ENCODE measurements at places on chromosomes 7 and 10.
A peak's percentile ranks its signal among the peaks of the same experiment; 100 is the strongest.

DNA sequence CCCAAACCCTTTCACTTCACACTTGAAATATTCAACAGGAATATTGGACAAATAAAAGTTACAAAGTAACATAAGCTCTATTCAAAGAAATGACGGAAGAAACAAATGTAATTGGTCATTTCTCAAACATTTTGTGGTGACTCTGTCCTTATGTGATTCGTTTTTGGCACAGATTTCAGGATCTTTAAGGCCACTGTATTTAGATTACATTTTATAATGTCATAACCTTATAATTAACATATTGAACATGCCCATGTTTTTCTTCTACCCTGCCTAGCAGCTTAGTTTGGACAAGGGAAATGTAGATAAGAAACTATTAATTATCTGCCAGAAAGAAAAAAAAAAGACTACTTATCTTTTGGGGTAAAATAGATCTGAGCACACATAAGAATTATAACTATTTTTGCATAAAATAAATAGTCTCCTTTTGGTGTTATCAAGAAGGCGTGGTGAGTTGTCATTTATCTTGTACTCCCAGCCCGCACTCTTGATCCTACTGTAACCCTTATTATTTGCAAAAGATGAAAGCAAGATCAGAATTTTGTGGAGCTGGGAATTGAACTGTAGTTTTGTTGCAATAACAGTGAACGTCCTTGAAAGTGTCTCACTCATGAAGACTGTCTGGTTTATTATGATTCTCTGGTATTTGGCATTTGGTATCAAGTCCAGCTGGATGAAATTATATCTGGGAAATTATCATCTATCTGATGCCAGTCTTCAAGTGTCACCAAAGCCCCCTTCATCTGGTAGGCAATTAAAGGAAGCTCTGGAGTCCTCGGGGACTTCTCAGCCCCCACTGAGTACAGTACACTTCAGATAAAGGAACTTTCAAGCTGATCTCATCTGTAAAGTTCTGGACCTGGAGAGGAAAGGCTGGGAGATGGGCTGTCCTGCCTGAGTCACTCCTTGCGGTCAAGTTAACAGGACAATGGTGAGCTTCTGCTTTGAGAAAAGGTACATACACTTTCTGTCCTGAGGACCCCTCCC is 175.7 kb upstream of the INHBA start:
- DNase-seq: no peak

GRCh38 chr7:149322737-149323136 is 60.7 kb downstream of the ZNF783 start:
- DNase-seq: no peak

DNA sequence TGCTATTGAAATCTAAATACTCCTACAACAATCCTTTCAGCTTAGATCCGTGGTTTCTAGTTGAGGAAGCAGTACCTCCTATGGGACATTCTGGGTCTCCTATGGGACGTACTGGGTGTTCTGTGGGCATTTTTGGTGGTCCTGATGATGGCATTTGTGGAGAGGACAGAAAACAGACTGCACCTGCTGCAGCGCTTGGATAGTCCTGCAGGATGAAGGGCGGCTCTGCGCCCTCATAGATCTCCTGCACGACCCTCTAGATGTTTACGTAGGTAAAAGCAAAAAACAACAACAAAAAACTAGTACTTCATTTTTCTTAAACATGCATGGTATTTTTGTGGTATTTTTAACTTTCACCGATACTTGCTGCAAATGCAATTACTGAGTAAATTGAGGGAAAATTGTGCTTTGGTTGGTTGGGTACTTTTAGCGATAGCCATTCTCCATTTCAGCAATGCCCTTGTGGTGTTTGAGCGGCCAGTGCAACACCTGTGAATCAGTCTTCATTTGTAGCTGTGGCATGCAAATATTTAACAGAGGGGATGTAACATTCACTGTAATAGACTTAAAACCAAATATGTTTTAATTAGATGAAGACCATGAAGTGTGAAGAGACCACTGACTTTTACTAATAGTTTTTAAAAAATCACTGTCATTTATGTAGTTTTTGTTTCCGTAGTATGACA is 461.2 kb downstream of the SDK1 start:
- no peak for DNase-seq

GRCh38 chr7:77971726-77972125 is 173.2 kb downstream of the PHTF2 start:
- no peak for DNase-seq

DNA sequence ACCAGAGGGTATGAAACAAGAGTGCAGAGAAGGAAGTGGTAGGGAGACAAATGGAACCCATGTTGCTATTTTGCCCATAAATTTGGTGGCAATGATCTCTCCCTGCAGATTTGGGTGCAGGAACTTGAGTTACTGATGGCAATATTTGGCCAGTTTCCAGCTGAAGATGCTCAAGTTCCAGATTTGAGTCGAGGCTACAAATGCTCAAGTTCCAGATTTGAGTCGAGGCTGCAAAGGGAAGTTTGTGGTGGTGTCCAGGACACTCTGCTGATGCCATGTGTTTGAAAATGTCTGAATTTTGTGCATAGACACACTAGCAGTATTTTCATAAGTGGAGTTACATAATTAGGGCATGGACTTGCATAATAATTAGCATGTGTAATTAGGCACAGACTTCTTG is 40.8 kb downstream of the TBXAS1 start:
- DNase-seq: no peak

DNA sequence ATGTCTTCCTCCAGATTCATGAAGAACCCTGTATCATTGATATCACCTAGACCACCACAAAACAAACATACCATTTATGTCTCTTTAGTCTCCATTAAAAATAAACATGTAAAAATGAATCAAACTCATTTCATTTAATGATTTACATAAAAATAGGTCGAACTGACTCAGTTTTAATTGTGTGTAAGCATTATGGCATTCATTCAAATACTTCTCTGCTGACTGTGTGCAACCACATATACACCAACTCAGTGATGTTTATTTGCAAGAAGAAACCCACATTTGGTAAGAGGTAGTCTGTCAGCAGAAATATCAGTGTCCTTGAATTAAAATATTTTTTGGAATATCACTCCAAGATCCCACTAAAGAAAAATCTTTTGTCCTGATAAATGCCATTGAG is 30.5 kb downstream of the ABCB1 start:
- DNase-seq: no peak

GRCh38 chr10:78843495-78843894 is 225.3 kb upstream of the ZMIZ1 start:
- DNase-seq: no peak

DNA sequence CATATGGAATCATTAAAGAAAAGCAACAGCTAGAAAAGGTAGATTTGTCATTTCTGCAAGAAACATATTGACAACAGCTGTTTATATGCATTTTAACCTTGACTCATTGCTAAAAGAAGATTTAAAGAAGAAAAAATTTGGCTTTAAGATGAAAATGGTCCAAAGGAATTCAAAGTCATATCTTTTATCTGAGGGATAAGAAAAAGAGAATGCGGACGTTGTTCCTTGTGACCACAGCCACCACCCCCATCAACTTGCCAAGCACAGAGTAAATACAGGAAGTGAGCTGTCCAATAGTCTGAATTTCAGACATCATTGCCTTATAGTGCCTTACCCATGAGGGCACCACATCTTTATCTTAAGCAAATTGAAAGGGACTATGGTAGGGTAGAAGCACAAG is 7.3 kb upstream of the CRPPA start:
- no peak for DNase-seq

GRCh38 chr7:2175514-2175913 is 57.2 kb downstream of the MAD1L1 start:
- no peak for DNase-seq

DNA sequence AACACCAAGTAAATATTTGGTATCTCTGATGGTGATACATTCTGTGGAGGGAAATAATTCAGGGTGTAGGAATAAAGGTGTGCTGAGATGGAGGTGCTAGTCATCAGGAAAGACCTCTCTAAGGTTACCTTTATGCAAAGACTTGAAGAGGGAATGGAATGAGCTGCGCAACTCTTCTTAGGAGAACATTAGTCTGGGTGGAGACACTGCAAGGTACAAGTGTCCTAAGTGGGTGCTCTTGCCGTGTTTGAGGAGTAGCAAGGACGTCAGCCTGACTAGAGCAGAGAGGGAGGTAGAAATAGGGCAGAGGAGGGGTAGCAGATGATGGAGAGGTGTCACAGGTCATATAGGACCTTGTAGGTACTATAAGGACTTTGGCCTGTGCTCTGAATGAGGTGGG is 148.1 kb downstream of the AUTS2 start:
- DNase-seq: no peak

DNA sequence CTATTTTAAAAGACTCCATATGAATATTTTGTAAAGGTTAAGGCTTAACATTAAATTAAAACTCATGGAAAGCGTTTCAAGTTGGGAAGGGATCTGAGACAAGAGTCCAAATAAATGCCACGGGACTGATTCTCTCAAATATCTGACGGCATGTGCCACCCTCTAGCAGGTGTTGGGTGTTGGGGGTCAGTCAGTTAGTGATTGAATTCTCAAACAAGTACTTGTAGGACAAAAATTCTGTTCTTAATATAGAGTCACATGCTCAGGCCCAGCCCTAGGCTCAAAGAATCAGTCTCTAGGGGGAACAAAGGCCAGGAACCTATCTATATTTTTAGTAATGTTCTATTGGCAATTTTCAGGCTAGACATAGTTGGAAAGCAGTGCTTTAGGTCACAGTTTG is 39.1 kb downstream of the SGCE start:
- no peak for DNase-seq

DNA sequence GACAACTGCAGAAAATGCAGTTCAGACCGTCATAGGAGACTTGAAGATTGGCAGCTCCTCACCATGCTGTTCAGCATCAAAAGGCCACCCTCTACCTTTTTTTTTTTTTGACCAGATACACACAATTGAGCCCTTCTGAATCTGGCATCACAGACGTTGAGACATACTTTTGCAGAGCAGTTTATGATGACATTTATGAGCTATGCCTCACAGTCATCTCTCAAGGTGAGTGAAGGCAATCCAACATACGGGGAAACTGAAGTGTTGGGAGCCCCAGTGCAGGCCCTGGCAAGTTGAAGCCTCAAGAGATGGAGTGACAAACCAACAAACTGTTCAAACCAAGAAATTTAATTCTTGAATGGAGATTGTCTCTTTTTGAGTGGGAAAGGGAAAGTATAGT is 83.6 kb upstream of the DLX6 start:
- DNase-seq: no peak

DNA sequence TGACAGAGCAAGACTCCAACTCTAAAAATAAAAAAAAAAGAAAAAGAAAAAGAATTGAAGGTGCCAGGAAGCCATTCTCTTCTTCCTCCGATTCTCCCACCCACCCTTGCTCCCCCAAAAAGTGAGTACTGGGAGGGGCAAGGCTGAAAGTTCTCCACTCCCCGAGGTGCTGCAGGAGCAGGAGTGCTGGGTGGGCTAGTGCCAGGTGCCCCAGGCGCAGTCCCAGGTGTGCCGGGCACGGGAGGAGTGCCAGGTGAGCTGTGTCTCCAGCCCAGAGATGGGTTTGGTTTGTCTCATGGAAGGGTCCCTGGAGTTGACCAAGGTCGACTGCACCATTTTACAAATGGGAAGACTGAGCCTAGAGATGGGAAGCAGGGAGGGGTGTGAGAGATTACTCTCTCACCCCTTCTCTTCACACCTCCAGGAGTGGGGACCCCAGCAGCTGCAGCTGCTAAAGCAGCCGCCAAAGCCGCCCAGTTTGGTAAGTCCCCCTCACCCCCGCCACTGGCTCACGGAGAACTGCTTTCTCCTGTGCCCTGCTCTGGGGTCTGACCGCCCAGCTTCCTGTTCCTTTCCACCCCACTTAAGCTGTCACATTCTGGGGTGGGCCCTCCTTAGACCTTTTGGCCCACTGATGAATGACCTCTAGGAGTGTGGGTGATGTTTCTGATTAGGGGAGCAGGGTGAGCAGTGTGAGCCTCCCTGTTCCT is 26.2 kb upstream of the LIMK1 start:
- no peak for DNase-seq

GRCh38 chr7:3695602-3696001 is 394.6 kb downstream of the SDK1 start:
- peak; percentile 13 for DNase-seq

DNA sequence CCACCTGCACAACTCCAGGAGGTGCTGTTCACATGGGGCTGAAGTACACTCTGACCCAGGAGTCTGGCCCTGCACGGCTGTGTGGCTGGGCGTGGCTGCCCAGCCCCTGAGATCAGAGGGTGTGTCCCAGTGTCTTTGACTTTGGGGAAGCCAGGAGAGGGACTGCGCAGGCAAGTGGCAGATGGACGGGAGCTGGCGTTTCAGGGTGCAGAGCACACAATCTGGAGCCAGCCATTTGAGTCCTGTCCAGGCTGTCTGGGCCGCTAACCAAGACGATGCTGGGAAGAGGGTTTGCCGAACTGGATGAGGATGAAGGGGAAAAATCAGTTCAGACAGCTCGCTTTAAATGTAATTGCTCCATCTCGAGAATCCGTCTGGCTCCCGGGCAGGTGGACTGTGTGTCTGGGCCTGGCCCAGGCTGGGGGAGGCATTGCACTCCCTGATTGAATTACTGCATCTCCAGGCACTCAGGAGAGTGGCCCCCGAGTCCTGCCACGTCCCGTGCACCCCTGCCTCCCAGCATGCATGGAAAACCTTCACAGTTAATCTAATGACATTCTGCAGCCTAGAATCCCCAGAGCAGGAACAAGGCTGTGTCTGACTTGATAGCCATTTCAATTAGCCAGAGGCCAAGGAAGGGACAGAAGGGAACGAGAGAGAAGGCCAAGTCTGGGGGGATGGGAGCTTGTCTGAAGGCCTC is 120.8 kb upstream of the NANOS1 start:
- DNase-seq: no peak

DNA sequence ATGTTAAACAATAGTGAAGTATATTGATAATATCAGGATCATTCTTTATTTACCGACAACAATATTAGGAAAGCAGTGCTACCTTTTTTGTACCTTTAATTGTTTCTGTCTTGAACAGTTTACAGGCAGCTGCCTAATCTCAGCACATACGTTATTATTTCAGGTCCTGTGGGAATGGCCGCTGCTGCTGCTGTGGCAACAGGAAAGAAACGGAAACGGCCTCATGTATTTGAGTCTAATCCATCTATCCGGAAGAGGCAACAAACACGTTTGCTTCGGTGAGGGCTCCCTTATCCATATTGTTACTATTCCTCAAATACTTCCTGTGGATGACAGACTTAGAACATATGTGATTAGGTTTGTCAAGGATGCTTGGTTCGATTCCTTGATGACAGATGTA is 59.7 kb downstream of the NRF1 start:
- no peak for DNase-seq

- no peak for DNase-seq
These were observed 143.0 kb upstream of the SHH start for GRCh38 chr7:155955367-155955635.

GRCh38 chr10:79068203-79068561 is 584 bp upstream of the ZMIZ1 start:
- peak; percentile 7 for DNase-seq

DNA sequence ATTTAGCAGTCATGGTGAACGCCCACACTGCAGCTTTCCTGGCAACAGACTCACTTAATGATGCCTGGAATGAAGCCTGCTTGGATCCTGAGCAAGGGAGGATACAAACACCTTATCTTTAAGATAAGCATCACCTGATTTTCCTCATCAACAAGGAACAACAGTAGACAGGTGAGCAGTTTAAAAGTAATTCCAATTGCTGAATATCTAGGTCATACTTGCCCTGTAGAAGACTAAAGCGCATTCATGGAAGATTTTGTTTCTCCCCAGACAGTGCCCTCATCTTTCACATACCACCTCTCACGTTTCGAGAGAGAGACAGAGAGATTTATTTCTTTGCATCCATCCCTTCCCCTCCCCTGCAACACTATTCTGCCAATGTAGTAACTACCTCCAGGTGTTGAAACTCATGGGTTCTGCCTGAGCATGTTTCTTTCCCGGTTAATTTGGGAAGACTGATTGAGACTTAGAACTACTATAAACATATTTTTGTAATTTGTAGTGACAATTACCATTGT is 660.7 kb downstream of the PARD3 start:
- DNase-seq: peak; percentile 16
